ENCODE measurements at places on chromosomes 16 and 17. TPM values are rescaled to one million over a fixed set of nuclear protein-coding genes. Genes with fewer than 3 reads are reported as not detected.

The MEIOB gene
- total RNA-seq, result not detected

The CHST6 gene
- 4.8 TPM for total RNA-seq

The SMTNL2 gene
- total RNA-seq, result not detected

The LGALS9B gene
- total RNA-seq, result 9.8 TPM

The ZG16 gene
- total RNA-seq, result 0.26 TPM

The HIC1 gene
- 0.63 TPM for total RNA-seq

The DPEP3 gene
- total RNA-seq, result not detected

The ATP2A1 gene
- 8.3 TPM for total RNA-seq

All from PC-9 (cell line).